GM04504 (cell line): ENCODE measurements at places on chromosomes 4 and X.
A peak's percentile ranks its signal among the peaks of the same experiment; 100 is the strongest.

DNA sequence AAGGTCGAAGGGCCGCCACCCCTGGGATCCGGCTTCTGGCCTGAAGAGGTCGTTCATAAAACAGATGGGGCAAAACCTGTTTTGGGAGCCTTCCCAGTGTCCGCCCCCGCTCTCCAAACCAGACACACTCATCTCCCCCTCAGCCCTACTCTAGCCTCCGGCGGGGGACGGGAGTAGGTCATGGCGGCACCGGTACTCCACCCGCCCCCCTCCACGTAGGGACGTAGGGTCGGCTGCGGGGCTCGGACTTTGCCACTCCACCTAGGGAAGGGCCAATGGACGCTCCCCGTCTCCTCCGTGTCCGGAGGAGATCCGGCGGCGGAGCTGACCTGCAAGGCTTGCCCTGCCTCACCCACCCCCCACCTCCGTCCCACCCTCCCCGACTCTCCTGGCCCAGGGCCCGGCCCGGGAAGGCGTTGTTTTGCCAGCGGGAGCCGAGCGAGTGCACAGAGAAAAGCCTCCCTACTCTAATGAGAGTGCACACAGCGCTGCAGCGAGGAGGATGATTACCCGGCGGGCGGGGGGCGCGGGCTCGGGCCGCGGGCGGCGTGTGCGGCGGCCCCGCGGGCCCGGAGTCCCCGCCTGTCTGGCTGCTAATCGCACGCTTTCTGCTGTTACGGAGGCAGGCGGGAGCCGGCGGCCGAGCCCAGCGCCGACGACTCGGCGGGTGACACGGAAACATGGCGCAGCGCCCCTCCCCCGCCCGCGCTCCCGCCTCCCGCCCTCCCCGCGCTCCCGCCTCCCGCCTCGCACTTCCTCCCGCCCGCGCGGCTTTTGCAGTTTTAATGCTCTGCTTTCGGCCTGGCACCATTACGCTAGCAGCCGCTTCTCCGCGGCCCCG is 8.3 kb upstream of the BCOR start:
- no peak for DNase-seq

- no peak for DNase-seq
Observed at GRCh38 chrX:31252133-31252532, 180.3 kb upstream of the FTHL17 start.

DNA sequence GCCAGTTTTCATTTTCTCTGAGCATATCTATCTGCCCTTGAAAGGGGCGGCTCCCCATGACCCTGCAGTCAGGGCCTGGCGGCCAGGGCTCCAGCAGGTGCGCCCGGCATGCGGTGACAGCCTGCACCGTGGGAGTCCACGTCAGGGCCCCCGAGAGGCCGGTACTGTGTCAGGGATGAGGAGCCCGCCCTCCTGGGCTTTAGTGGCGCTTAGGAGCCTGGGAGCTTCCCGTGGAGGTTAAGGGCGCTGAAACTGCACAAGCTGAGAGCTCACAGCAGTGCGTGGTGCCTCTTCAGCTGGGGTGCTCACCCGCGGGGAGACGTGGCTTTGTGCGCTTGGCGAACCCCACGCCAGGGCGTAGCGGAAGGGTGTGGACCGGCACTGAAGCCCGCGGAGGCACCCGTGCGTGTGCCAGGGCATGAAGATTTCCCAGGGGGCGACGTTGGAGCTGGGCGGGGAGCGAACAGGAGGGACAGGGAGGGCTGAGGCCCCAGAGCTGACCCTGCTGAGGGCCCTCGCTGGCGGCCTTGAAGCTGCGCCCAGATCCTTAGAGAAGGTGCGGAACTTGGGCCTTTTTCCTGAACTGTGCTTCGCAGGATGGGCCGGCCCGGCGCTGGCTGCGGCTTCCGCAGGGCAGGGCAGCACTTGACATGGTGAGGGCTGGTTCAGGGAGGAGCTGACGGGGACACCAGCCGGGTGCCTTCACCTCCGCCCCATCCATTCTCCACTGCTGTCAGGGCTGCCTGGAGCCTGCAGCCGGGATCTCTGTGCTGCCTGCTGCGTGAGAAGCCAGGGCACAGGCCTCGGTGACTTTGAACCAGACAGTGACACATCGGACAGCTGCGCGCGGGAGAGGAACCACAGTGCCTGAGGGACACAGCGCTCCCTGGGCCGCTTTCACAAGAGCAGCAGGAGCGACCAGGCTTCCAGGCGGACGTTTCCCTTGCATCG is 32.9 kb downstream of the HTT-AS start:
- DNase-seq: peak; percentile 22

GRCh38 chr4:173091362-173091761 is 77.2 kb upstream of the GALNT7 start:
- no peak for DNase-seq

- no peak for DNase-seq
Observed at GRCh38 chr4:40800064-40800463, 50.3 kb downstream of the NSUN7 start.

DNA sequence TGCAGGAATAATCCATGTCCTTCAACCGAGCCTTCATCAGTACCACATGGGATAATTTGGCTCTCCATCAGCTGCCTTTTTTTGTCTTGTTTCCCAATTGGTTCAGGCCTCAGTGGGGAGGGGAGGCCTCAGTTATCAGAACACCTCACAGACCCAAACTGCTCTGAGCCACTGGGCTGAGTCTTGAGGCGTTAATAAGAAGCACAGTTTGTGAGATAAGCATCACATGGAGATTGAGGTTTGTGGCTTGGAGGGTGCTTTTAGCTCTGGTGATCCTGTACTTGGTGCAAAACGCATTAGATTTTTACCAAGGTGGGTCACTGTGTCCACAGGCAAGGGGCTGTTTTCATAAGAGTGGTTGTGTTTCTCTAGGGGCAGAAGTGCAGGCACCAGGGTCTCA is 82.8 kb upstream of the HPF1 start:
- no peak for DNase-seq

- DNase-seq: no peak
Observed at GRCh38 chr4:111800551-111800950, 344.7 kb upstream of the FAM241A start.

- DNase-seq: no peak
Observed at GRCh38 chr4:80076681-80077080, 3.7 kb upstream of the ANTXR2 start.

DNA sequence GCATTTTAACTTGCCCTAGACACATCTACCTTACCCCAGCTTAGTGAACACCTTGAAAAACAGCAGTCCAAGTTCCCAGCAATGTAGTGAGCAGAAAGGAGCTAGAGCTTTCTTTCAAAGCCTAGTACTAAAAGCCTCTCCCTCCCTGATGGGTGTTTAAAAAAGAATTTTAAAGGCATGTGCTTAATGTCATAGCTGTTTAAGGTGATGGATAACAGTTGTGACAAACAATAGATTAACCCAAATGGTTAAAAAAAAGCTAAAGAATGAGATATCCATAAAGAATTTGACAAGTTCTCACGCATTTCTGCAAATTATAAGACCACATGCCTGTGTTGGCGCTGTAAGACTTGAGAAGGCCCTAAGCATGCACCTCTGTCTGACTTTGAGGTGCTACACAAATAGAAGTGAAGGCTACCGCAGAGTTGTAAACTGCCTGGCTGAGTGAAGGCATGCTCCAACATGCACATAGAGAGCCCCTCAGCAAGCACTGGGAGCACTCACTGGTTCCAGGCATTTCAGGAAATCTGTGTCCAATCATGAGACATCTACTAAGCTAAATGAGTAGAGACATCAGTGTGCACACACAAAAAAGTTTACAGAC is 94.0 kb downstream of the PHF8 start:
- DNase-seq: no peak

GRCh38 chr4:38663090-38663800 is 754 bp upstream of the KLF3 start:
- no peak for DNase-seq

DNA sequence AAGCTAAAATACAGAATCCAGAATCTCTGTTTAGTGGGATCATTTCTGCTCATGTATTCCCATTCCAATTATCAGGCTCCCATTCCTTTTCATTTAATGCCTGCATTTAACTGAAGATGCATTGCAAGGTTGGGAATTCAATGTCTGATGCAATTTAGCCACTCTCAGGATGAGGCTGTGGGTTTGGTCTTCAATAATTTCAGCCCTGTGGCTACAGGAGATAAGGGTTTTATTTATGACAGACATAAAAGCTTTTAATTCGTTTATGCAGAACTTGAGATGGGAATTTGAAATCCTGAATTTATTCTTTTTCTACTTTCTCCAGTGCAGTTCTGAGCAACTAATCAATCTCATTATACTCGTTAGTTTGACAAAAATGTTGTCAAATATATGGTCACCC is 1225.9 kb downstream of the PCDH18 start:
- DNase-seq: no peak

GRCh38 chr4:37976991-37977470 is 16.8 kb downstream of the PTTG2 start:
- DNase-seq: peak; percentile 32

DNA sequence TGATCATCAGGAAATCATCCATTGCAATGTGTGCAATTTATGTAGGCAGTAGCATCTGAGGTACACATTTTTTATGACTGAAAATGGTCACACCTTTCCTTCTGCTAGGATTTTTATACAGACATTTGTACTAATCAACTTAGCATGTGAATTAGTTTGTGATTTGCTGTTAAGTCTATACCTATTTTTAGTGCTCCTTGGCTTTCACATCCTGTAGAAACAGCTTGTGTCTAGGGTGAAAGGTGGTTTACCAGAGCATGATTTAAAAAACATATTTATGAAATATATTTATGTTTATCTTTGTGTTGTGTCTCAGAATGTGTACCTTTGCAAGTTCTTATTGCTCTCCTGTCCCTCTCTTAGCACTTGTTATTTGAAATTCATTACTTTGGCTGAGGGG is 916.0 kb downstream of the TECRL start:
- DNase-seq: no peak

DNA sequence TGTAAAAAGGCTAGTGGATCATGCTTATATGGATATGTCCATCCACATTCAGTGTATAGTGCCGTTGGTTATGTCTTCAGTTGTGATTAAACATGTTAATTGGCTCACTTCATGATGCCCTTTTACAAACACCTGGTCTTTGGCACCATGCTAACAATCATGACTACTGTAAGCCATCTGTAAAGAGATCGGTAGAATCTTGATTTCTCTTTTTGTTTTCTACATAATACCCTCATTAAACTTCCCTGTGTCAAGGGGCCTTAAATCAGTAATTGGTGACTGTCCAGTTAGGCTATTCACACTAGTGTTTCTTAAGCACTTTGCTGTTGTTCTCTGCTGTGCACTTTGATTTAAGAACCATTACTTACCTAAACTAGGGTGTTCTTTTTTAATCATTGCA is 475.2 kb downstream of the RPA4 start:
- DNase-seq: no peak

- DNase-seq: no peak
Observed at GRCh38 chr4:1407657-1408333, 1.6 kb upstream of the NKX1-1 start.

- DNase-seq: no peak
Observed at GRCh38 chr4:2071252-2071911, 12.3 kb downstream of the NAT8L start.

GRCh38 chrX:47648376-47648775 is 2.0 kb downstream of the ELK1 start:
- no peak for DNase-seq

DNA sequence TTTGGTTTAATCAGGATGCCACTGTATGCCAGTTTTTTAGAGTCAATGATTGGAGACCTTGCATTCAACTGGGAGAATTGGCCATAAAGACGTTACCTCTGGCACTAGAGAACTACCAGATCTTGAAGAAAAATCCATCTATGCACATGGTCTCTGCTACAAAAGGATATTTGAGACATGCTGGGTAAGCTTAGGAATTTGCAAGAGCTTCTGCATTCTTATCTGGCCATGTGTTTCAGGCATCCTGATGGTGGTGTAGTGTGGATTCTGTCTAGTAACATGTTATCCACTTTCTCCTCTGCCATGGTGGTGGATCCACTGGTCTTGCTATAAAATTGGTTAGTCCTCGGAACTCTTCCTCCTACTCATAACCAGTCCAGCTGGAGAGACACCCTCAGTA is 185.3 kb upstream of the WDFY3 start:
- no peak for DNase-seq

DNA sequence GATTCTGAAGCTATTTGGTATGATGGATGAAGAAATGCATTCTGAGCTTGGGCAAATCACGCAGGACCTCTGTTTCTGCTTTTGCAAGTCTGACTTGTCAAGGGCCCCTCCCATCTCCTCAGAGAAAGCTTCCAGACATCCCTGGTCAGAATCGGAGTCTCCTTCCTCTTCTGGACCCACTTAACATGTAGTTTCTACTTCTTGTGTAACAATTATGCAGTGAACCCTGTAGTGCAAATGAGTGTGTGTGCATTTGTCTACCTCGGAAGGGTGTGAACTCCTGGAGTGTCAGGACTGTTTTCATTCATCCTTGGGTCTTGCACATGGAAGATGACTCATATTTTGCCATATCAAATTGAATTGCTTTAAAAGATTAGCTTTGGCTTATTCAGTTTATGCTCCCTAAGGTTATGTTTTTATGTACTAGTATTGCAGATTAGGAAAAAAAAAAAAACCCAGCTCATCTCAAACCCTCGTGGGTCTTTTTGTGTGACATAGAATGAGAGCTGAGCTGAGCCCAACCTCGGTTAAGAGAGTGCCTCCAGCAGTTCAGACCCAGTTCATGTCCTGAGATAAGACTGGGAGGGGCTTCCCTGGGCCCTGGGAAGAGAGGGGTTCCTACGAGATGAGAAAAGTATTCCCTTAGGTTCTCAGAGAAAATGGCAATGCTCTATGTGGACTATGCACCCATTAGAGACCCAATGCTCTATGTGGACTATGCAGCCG is 61.1 kb upstream of the RPL34 start:
- DNase-seq: no peak

- peak; percentile 35 for DNase-seq
Observed at GRCh38 chrX:153766098-153766817, 2.2 kb downstream of the PLXNB3 start.

DNA sequence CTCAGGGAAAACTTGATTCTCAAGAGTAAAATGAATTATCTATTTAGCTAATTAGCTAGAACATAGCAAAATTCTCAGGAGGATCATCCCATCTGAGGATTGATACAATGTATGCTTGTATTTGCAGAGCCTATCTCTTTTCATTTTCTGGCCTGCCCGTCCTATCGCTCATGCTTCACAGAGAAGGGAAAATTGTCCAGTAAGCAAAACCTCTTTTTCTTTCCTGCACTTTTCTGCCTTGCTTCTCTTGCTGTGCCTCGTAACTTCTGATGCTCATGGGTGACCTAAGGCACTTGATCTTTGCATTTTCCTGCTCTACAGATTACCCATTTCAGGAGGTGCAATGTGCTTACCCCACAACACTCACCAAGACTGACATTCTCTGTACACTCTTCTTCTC is 88.1 kb downstream of the GBA3 start:
- no peak for DNase-seq

GRCh38 chrX:135416546-135416945 is 5.2 kb upstream of the SMIM10L2A start:
- no peak for DNase-seq

GRCh38 chrX:44012484-44013096 is 39.4 kb upstream of the NDP start:
- peak; percentile 26 for DNase-seq

- DNase-seq: no peak
Observed at GRCh38 chrX:127207326-127207725, 387.8 kb downstream of the PRR32 start.

- no peak for DNase-seq
Observed at GRCh38 chr4:6204098-6204497, 3.7 kb upstream of the JAKMIP1 start.

GRCh38 chr4:172489861-172490260 is 676.7 kb downstream of the GALNTL6 start:
- DNase-seq: no peak
